ENCODE measurements at places on chromosomes 5 and 9. TPM values are rescaled to one million over a fixed set of nuclear protein-coding genes. Genes with fewer than 3 reads are reported as not detected.

- no peak for DNase-seq
These were observed 154.0 kb upstream of the ADAMTSL1 start for GRCh38 chr9:18319918-18320445.

CXCL14 gene
- total RNA-seq = not detected

- DNase-seq = no peak
These were observed 126.6 kb downstream of the NSG2 start for GRCh38 chr5:174172152-174172551.

GRCh38 chr5:9034649-9035048, 511.2 kb downstream of the SEMA5A start:
- no peak for DNase-seq

GRCh38 chr9:115985657-115986056, 167.9 kb upstream of the PAPPA start:
- DNase-seq = no peak

All from glomerular endothelial cell (primary cell).